ENCODE measurements at places on chromosomes 7 and 10.

- DNase-seq: peak; percentile 11
These were observed 724 bp downstream of the CAPZA2 start for GRCh38 chr7:116862951-116863670.

GRCh38 chr10:83352588-83352987 is 786.7 kb upstream of the GHITM start:
- DNase-seq: no peak

- DNase-seq: no peak
These were observed 475.1 kb upstream of the FOXK1 start for GRCh38 chr7:4207011-4207410.

DNA sequence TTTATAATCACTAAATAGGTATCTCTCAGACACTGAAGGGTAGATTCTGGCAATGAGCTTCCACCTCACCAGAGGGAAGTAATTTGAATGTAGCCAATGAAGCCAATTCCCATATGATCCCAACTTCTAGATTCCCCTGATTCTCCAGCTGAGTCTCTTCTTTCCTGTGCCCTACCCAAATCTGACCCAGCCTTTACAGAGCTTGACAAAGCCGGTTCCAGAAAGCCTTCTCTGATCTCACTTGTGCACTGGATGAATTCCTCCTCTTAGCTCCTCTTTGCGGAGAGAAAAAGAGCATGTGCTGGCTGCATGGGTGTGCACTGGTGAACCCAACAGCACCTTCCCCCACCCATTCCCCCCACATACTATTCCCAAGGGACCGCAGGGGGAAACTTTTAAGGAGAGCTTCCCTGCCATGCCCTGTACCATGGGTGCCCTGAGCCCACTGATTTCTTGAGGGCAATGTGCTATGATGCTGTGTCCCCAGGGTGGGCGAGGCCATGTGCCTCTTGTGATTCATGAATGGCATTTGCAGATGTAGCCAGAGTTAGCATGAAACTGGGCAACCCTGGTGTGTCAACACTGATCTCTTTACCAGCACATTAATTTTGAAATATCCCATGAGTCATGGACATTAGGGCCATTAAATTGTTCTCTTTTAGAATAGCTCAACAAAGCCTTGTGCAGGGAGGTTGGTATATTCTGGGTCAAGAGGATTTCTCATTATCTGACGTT is 50.4 kb upstream of the PLEKHA1 start:
- no peak for DNase-seq

DNA sequence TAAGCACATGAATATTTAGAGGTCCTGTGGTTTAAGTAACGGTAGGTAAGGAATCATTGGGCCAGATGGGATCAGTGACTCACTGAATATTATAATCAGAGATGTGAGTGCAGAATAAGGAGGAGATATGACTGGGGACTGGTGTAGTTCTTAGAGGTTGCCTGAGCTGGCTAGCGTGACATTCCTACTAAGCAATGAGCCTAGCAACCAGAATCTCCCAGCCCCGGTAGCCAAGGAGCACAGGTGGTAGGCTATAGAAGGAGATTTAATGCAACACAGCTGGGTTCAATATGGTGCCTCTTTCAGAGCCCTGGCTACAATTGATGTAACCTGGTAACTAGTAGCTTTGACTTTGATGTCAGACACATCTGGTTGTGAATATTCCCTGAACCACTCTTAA is 641.6 kb downstream of the AUTS2 start:
- no peak for DNase-seq

DNA sequence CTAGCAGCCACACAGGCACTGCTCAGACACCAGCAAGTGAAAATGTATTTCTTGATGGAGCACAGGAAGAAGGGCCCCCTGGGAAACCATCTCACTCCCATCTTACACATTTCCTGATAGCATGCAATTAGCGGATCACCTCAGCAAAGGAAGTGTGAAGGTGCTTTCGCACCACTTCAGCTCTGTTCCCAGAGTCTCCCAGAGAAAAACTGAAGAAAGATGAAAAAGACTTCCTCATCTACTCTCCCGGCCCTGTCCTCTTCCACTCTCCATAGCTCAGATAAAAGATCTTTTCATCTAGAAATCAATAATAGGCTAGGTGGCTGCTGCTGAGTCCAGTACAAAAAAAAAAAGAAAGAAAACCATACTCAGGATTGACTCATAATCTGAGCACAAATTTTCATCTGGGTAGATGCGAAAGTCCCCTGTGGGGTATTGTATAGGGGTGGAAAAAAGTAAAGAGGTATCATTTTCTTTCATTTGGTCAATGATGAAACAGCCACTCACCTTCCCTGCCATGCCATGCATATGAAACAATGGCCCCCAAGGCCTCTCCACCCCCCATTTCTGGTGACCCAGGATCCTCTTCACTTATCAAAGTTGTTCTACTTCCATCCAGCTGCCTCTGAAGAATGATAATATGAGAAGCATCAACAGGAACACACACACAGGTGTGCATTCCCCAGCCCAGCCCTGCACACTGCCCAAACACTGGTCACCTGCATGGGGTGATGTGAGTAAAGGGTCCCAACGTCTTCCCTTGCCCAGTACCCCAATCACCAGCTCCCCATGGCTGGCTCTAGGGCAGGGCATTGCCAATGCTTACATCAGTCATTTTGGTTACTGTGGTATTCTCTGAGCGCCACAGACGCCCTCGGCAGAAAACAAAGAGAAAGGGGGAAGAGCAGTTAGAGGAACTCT is 48.8 kb upstream of the DGKI start:
- no peak for DNase-seq

- no peak for DNase-seq
These were observed 264.3 kb downstream of the SEMA3A start for GRCh38 chr7:83930262-83930661.

GRCh38 chr7:13217768-13218167 is 530.3 kb downstream of the ARL4A start:
- DNase-seq: no peak

DNA sequence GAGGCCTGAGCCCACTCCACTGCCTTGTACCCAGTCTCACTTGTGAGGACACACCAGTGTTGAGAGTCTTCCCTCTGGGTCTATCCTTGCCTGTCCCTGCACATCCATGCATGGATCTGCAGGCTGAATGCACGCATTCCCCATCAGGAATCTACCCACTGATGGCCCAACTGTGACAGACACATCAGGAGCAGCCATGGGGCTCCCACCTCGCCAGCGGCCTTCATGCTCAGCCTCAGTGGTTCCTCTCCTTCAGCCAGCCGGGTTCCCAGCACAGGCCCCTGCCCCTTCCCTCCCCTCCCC is 21.3 kb downstream of the ANTXRL start:
- no peak for DNase-seq

GRCh38 chr7:122553761-122554160 is 145.2 kb downstream of the RNF133 start:
- no peak for DNase-seq

- DNase-seq: no peak
These were observed 42.8 kb downstream of the ADRA2A start for GRCh38 chr10:111119637-111120036.

DNA sequence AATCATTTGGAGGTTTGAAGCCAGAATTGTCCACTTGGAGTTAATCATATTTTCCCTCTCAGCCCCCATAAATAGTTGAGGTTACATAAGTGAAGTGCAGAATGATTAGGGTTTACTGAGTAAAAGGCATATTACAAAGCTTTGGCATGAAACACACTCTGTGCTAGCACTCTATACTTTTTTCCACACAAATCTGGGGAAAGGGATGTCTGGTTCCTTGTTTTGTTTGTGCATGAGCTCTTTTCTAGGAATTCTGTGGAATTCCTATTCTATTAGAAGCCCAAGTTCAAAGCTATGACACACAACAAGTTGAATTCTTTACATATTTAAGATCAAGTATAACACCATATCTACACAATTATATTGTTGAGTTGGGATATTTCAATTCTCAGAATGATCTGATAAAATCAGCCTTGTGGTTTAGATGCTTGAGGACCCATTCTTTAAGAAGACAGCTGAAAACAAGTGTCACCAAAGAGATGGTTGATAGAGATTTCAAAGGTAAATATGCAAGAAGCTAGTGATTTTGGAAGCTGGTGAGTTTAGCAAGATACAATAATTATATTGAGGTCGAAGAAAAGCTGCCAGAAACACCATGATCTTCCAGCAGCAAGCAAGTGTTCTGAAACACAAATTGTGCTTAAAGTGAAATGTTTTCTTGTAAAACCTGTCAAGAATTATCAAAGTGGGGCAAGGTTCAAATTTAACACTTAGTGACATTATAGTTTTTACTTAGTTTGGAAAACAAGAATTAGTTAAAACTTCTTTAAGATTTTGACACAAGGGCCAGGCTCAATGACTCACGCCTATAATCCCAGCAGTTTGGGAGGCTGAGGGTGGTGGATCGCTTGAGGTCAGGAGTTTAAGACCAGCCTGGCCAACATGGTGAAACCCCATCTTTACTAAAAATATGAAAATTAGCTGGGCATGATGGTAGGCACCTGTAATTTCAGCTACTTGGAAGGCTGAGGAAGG is 122.6 kb downstream of the INHBA start:
- DNase-seq: no peak

DNA sequence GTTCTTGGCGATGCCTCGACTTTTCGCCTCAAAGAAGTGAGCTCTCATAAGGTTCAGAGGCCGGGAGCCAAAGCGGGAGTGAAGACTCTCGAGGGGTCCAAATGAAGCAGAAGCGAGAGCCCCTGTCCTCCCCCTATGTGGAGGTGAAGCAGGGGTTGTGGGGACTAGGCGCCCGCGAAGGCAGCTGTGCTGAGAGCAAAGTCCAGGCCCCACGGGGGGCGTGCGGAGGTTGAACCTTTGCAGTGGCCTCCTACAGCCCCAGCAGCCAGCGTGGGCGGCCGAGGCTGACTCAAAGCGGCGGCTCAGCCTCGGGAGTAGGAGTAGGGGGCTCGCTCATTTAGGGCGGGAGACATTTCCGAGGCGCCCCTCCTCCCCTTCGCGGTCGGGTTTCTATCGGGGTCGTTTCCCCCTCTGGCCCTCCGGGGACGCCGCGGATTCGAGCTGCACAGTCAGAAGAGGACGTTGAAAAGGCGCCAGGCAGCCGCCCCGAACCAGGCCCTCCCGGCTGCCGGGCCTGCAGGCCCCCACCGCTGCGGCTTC is 553 bp upstream of the ADD3 start:
- no peak for DNase-seq

GRCh38 chr10:122949296-122949695 is 4.7 kb downstream of the C10orf88 start:
- DNase-seq: no peak

- no peak for DNase-seq
These were observed 785 bp downstream of the WDR86 start for GRCh38 chr7:151408839-151409666.
